ENCODE measurements at places on chromosomes 16 and 17.

DNA sequence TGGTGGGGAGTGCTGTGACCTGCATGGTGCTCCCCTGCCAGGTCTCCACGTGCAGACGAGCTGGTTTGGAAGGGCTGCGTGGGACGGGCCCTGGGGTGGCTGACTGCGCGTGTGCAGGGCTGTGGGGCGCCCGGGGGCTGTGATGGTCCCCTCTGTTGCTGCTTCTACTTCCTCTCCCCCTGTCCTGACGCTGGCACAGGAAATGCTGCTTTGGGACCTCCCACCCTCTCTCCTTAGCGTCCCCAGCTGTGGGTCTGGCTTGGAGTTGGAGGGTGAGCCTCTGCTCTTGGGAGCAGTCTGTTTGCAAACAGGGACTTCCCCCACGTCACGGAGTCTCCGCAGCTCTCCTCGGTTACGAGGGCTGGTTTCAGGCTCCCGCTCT lies 35.2 kb downstream of the TSC2 start:
- no peak for DNase-seq

GRCh38 chr17:2081564-2081963 lies 26.7 kb downstream of the HIC1 start:
- DNase-seq = no peak

DNA sequence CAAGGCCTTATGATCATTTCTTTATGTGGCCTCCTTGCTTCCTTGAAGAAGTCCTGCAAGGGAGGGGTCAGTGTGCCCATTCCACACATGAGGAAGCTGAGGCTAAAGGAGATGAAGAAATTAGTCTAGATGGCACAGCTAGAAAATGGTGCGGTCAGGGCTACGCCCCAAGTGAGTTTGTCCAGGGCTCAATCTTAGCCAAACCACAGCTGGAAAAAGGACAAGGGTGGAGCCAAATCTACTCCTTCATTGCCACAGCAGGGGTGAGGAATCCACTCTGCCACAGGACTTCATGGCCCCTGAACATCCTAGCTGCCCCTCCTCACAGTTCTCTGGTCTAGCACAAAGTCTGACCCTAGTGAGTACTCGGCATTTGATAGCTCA lies 16.2 kb downstream of the BEAN1 start:
- DNase-seq = no peak

GRCh38 chr16:79329166-79329521 lies 271.4 kb downstream of the MAF start:
- DNase-seq = no peak

- DNase-seq = no peak
Measured at GRCh38 chr17:63542942-63543821, 7.1 kb upstream of the DCAF7 start.

DNA sequence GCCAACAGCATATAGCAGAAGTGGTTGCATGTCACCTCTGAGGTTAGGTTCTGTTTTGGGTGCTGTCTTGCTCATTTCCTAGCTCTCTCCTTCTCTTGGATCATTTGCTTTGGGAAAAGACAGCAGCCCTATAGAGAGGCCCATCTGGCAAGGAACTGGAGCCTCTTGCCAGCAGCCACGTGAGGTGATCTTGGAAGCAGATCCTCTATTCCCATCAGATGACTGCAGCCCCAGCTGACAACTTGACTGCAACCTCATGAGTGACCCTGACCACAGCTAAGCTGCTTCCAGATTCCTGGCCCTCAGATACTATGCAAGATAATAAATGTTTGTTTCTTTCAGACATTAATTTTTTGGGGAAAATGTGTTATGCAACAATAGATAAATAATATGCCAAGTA lies 213.3 kb upstream of the HS3ST4 start:
- no peak for DNase-seq

- DNase-seq = no peak
Measured at GRCh38 chr16:678858-679813, 1.1 kb upstream of the STUB1 start.

DNA sequence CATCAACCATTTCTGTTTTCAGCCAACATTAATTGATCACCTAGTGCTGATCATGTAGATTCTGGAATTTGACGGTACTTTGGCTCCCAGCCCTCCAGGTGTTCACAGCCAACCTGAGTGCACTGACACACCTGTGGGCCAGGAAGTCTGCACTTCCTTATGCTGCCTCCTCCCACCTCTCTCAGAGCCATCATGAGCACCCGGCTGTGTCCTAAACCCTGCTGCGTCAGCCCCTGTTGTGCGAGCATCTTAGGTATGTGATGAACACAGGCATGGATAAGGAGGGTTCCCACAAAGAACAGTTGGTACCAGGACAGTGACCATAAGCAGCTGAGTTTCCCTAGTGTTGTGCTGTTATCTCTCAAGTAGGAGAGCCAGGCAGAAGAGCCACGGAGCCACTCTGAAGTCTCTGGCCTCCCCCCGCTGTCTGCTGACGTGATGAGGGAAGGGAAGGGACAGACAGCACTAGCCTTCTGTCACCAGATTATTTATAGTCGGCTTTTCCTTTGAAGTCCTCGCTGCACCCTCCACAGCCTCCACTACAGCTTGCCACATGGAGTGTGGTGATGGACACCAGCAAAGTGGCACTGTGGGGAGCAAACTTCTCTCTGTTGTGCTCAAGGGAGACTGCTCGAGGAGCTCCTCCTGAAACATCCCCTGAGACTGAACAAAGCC lies 162.8 kb upstream of the ANKFN1 start:
- no peak for DNase-seq

GRCh38 chr17:76573096-76573495 lies 12.6 kb downstream of the ST6GALNAC2 start:
- no peak for DNase-seq

DNA sequence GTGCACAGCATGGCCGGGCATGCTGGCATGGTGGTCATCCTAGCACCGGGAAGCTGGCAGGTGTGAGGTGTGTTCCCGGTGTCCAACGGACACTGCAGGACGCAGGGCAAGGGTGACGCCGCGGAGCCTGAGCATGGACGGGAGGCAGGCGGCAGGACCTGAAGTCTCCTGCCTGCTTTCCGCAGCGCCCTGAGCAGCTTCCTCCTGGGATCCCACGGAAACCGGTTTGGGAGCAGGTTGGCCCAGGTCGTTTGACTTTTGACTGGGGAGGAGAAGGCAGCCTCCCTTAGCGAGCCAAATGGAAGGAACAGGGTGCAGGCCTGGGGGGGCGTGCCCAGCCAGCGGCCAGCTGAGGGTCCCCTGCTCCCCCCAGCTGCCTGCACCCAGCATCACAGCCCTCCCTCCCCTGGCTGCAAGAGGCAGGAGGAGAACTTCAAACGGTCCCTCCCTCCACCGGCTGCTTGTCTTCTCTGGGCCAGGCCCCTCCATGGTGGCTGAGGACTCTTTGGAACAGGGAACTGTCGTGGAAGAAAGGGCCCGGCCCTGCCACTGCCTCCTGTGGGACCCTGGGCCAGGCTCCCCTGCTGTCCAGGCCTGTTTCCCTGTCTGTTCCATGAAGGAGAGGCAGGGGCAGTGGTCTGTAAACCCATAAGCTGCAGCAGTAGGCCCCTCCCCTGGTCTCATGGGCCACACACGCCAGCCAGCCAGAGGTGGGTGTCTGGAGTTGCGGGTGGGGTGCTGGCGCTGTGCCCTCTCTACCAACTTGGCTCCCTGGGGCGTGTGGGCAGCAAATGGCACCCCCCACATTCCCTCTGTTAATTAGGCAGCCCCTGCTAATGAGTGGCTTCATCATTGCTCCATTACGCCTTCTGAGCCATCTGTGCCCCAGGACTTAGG lies 7.8 kb upstream of the ADGRG1 start:
- no peak for DNase-seq

GRCh38 chr16:22318690-22319358 lies 21.6 kb downstream of the POLR3E start:
- peak; percentile 64 for DNase-seq

DNA sequence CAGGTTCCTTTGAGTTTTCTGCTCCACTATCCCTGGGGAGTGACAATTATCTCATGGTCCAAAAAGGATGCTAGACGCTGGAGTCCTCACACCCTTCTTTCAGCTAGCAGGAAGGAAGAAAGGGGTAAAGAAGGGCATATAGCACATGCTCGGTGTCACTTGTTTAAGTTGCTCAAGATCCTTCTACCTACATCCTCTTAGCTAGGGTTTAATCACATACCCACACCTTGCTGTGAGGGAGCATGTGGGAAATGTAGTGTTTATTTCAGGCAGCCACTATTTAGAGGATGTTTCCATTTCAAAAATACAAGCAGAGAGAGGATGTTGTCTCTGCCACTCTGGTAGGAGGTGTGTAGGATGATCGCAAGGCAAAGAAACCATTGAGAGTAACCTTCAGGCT lies 4.5 kb downstream of the PRKCB start:
- DNase-seq = no peak

GRCh38 chr17:76700617-76701470 lies 9.9 kb downstream of the MXRA7 start:
- DNase-seq = no peak

DNA sequence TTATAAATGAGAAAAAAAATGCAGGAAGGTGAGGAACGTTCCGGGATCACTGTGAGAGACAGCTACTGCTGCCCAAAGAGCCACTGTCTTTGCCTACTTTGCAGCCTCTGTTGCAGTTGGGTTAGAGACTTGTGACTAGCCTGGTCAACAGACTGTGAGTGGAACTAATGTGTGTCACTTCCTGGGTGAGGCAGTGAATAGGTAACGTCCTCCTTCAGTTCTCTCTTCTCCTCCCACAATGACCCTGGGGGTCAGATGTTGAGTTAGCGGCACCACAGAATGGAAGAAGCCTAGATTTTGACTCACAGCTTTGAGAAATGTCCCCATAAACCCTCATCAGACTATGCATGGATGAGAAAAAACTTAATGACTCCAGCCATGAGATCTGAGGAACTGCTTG lies 5.2 kb downstream of the C16orf46 start:
- DNase-seq = no peak

- DNase-seq = no peak
Measured at GRCh38 chr17:40072040-40072734, 9.4 kb downstream of the THRA start.

GRCh38 chr16:55045756-55046460 lies 115.2 kb downstream of the IRX5 start:
- DNase-seq = peak; percentile 40

GRCh38 chr17:80786470-80786869 lies 205.2 kb upstream of the CHMP6 start:
- no peak for DNase-seq

GRCh38 chr17:65914784-65915342 lies 277.1 kb downstream of the CEP112 start:
- DNase-seq = no peak

All from vagina (tissue), 2 donors.